Brain pericyte (primary cell): ENCODE measurements at places on chromosomes 7 and 10.

DNA sequence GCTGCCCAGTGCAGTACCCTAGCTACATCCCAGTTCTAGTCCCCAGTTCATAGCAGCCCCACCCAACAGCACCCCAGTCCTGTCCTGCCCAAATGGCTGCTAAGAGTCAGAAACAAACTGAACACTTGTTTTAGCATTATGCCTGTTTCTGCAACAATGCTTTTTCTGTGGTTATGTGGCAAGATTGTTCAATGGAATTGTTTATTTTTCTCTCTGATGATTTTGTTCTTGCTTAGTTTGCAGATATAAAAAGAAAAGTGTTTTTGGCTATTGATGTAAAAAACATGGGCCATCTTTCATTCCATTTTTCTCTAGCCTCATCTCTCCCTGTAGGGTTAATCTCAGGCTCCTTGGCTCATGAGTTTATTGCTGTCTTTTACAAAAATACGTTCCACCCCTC lies 42.5 kb downstream of the LRRC4 start:
- no peak for DNase-seq

GRCh38 chr10:49179699-49180443 lies 8.3 kb downstream of the TMEM273 start:
- no peak for DNase-seq

DNA sequence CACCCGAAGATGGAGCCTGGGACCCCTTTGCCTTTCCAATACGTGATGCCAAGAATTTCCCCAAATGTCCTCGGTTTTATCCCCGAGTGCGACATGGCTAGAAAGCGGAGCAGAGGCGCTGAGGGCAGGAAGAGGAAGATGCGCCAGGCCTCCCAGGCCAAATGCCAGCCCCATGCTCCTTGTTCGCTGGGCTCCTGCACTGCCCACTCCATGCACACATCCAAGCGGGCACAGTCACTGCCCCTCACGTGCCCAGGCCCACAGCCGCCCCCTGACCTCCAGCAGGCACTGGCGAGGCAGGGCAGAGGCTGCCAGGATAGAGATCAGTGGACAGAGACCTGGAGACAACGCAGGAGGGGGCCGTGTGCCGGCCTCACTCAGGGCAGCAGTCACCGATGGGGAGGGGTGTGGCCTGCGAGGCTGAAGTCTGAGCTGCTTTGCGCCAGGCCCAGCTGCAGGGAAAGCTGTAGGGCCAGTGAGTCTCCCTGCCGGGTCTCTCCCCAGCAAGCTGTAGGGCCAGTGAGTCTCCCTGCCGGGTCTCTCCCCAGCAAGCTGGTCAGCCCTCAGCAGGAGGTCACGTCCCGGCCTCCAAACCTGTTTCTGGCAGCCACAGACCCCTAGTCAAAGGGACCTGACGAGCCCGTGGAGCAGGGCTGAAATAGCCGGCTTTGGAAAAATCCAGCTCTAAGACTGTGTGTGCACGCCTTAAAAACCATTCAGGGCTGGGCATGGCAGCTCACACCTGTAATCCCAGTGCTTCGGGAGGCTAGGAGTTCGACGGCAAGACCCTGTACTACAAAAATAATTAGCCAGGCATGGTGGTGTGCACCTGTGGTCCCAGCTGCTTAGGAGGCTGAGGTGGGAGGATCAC lies 100.6 kb upstream of the DIP2C start:
- DNase-seq, result no peak

GRCh38 chr7:93883078-93883916 lies 7.3 kb downstream of the TFPI2 start:
- no peak for DNase-seq

GRCh38 chr10:71218046-71218650 lies 5.8 kb downstream of the UNC5B start:
- DNase-seq, result no peak

DNA sequence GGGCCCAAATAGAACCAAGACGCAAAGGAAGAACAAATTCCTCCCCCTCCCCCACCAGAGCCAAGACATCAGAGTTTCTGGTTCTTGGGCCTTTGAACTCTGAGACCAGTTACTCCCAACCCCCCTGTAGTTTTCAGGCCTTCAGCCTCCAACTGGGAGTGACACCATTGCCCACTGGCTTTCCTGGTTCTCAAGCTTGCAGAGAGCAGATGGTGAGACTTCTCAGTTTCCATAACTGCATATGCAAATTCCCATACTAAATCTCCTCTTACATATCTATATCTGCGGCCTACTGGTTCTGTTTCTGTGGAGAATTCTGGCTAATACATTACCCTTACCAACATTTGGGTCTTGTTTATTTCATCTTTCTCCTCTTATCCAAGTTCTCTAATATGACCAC lies 762.9 kb downstream of the GRM8 start:
- DNase-seq, result no peak

GRCh38 chr10:12965571-12965970 lies 35.9 kb downstream of the CCDC3 start:
- DNase-seq, result no peak

GRCh38 chr7:17599733-17600339 lies 301.4 kb downstream of the AHR start:
- DNase-seq, result no peak
